ENCODE measurements at places on chromosomes 5 and 9.

DNA sequence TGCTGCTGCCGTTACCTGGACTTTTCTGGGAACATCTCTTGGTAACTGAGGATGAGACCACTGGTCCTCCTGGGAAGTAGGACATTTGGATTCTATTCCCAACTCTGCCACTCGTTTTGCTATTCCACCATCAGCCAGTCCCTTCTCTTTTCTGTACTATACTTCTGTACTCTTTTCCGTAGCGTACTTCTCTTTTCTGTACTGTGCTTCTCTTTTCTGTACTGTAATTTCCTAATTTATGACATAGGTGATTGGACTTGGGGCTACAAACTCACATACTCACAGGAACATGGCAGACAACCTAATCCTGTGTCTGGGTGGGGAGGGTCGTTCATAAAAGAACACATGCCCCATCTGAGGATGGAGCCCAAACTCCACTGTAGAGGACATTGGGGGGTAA is 335.3 kb upstream of the PANK3 start:
- DNase-seq, result no peak

GRCh38 chr9:94480205-94480604 is 74.7 kb upstream of the PCAT7 start:
- DNase-seq, result no peak

- DNase-seq, result no peak
Observed at GRCh38 chr5:116424951-116425350, 149.7 kb downstream of the SEMA6A start.

GRCh38 chr9:18063856-18064390 is 410.0 kb upstream of the ADAMTSL1 start:
- no peak for DNase-seq

DNA sequence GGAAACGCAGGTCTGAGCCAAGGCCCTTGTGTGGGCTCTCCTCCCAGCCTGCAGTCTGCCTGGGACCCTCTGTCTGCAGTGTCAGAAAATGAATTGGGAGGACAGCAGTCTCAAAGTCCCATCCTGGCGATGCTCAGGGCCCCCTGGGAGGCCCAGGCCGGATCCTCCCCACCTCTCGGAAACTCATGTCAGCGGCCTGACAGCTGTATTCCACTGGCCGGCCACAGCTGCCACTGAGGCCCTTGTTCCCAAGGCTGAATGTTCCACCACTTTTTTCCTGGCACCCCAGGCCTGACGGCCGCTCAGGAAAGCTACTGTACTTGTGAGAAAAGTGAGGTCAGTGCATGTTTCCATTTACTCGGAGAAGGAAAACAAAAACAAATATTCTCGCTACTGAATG is 180.0 kb downstream of the FGF18 start:
- no peak for DNase-seq

DNA sequence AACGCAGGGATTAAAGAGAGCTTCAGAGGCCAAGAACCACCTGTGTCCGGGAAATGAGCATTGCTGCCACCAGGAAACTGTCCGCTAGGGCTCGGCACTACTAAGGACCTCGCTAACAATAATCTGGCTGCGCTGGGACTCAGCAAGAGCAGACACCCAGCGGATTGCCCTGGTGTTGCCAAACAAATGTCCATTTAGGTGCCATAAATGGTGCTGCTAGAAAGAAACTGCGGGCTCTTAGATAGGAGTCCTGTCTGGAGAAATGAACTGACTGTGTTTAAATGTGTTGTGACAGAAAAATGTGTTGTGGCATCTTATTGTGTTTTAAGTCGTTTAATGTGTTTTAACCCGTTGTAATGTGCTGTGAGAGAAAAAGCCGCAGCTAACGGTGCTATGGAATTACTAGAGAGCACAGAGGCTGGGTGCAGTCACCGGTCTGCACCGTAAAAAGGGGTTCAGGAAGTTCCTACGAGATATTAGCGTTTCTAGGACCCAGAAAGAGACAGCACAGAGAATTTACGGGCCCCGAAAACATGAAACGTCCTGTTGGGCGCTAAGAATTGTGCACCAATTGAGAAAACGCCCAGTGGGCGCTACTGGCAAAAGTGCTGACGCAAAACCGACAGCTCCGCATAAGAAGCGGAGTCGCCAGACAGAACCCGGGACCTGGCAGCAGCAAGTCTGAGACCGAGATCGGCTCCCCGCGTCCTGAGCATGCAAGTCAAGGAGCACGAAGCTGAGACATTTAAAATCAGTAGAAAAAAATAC is 90.6 kb downstream of the ANXA2R start:
- DNase-seq, result no peak

- no peak for DNase-seq
Observed at GRCh38 chr5:96648593-96648992, 13.6 kb upstream of the CAST start.

GRCh38 chr9:90999425-91000397 is 198.1 kb downstream of the SYK start:
- no peak for DNase-seq

DNA sequence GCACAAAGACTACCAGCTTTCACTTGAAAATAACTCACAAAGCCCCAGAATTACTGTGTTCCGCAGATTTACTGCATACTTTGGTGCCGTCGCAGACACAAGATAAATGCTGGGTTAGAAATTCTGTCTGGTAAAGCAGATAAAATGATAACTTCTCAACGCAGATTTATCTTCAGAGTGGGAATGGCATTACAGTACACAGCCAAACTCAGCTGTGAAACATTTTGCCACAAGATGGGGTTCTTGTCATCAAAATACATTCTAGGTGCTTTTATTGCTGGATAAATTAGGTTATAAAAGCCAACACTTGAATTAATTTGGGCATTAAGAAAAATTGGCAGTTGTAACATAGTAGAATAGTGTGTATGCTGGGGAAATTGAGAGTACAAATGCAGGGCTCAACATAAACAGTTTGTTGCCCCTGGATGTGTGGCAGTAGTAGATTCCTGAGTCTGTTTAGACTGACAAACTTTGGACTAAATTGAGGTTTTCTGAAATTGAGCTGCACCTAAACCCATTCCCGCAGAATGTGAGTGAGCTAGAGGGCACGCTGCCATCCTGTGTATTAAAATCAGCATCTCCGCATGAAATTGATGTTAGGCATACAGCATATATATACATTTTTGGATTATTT is 61.1 kb downstream of the LMNB1 start:
- no peak for DNase-seq

DNA sequence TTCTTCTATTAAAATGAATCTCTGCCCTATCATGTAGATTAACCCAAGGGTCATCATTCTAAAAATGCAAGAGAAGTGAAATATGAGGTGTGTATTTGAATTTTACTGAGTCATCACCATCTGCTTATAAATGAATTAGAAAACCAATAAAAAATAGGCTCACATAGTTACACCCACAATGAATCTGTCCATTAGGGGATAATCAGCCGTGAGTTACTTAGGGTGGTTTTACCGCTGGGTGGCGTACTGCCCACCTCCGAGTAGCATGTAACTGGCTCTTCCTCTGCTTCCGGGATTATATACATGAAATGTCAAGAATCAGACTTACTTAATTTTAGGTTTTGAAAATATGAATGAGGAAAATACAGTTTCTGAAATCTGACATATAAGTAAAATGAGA is 332.9 kb upstream of the CCNG1 start:
- DNase-seq, result no peak

GRCh38 chr9:128106181-128106939 is 21.2 kb downstream of the PTGES2 start:
- no peak for DNase-seq

- no peak for DNase-seq
Observed at GRCh38 chr9:6598249-6598725, 47.2 kb downstream of the GLDC start.

DNA sequence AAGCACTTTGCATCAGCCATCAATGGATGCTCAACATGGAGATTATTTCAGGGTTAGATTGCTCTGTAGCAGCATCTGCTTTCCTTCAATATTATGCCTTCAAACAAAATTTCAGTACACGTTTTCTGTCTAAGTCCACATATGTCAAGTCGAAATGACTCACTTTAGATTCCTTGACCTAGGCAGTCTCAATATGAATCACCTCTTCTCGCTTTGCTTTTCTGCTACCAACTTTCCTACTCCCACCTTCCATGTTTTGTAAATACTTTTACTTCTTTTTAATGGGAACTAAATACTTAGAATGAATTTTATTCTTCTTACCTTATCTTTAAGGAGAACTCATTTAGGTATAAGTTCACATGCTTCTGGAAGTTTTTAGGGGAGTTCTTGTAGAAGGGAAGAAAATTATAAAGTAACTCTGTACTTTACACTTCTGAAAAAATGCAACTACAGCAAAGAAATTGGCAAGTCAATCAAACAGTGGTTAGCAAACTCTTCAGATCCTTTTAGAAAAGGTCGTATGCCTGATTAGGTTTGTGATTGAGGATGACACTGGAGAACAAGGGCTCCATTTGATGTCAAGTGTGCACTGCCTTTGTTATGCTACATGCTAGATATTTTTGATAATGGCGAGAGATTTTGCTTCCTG is 478.5 kb upstream of the SMARCA2 start:
- DNase-seq, result no peak

DNA sequence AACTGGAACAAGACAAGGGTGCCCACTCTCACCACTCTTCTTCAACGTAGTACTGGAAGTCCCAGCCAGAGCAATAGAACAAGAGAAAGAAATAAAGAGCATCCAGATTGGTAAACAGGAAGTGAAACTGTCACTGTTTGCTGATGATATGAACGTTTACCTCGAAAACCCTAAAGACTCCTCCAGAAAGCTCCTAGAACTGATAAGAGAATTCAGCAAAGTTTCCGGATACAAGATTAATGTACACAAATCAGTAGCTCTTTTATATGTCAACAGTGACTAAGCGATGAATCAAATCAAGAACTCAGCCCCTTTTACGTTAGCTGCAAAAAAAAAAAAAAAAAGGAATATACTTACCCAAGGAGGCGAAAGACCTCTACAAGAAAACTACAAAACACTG is 306.6 kb downstream of the PLK2 start:
- DNase-seq, result no peak

- no peak for DNase-seq
Observed at GRCh38 chr9:129550199-129550839, 70.6 kb downstream of the C9orf50 start.

DNA sequence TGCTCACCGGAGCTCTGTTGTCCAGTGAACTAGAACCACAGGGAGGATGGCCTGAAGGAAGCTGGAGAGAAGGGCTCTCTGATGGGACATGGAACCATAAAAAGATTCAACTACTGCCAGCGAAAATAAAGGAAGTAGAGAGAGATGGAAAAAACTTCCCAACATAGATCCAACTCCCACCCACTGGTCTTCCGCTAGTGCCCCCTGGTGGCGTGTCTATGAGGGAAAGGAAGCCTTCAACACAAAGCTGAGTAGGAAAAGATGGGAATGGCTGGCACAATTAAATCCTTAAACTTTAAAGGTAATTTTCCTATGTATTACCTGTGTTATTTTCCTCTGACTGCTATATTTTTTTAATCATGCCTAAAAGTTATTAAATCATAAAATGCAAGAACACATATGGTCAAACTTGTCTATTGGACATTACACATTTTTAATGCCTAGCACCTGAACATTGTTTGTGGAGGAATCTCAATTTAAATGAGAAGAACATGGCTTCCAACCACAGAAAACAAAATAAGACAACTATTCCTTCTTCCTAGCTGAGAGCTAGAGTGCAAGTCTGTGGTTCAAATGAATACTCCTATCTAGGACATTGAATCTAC is 51.5 kb downstream of the CEP120 start:
- DNase-seq, result no peak

GRCh38 chr5:3590967-3591900 is 4.4 kb upstream of the IRX1 start:
- DNase-seq, result no peak

DNA sequence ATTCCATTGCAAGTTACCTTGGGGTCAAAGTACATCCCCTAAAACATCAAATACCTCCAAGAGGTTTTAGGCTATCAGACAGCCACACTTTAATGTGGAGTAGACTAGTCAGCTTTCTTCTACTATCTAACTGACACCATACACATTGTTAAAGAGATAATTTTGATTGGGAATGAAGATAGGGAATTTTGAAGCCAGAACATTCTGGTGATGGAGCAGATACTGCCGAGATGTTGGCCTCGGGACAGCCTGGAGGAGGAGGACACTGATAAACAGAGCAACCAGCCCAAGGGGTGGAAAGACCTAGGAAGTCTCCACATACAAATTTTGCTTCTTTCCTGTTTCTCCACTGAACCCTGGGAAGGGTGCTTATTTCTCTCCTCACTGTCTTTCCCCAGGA is 14.9 kb downstream of the TJP2 start:
- no peak for DNase-seq

- DNase-seq, result no peak
Observed at GRCh38 chr9:104890433-104890770, 37.6 kb downstream of the ABCA1 start.

- DNase-seq, result no peak
Observed at GRCh38 chr9:83449166-83449565, 89.0 kb downstream of the FRMD3 start.

- no peak for DNase-seq
Observed at GRCh38 chr9:13017260-13017659, 242.4 kb downstream of the LURAP1L start.

GRCh38 chr9:116580853-116581252 is 106.3 kb upstream of the TRIM32 start:
- DNase-seq, result no peak

GRCh38 chr5:136810261-136810801 is 445.0 kb upstream of the TRPC7 start:
- DNase-seq, result no peak

DNA sequence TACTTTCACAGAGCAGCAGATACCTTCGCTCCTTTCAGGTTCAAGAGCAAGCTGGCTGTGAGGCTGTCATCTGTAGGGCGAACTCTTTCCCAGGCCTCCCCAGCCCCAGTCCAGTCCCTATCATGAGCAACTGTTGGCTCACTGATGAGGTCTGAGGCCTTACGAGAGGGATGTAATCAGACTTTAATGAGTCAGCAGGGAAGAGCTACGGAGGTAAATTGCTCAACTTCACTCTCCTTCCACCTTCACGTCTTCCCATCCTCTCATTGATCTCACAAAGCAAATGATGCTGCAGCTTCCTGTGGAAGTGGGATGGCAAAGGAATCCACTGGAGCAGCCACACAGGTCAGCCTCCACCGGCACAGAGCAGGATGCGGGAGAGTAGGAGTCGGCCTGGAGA is 130.7 kb upstream of the TBCA start:
- no peak for DNase-seq

- no peak for DNase-seq
Observed at GRCh38 chr9:117752894-117753293, 48.7 kb downstream of the TLR4 start.

DNA sequence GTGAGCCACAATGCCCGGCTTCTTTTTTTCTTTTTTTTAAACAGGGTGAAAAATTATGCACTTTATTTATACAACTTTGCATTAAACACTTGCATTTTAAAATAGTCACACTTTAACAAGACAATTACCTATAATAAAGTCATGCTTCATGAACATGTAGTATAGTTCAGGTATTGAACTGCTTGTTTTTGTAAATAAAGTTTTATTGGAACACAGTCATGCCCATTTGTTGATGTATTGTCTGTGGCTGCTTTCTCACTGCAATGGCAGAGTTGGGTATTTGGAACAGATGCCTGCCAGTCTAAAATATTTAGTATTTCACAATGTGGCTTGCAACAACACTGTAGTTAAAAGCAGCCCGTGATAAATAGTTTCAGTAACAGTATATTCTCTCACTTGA is 32.8 kb upstream of the CCL21 start:
- no peak for DNase-seq
